Gastrocnemius medialis (tissue), 4 donors: ENCODE measurements at places on chromosomes 2 and 18. TPM values are rescaled to one million over a fixed set of nuclear protein-coding genes. Genes with fewer than 3 reads are reported as not detected.

- no peak for DNase-seq
- H3K27ac ChIP-seq: no peak overlapping the region
- no peak overlapping the region for H3K4me3 ChIP-seq
- H3K36me3 ChIP-seq: no peaks in the 10 kb centered on the region
- no peaks in the 10 kb centered on the region for H3K27me3 ChIP-seq
These were observed 61.5 kb downstream of the STPG4 start for GRCh38 chr2:47093626-47094025.

Gene MSTN
- 6.2 TPM for total RNA-seq

Gene RUFY4
- total RNA-seq: not detected

Gene PROKR1
- total RNA-seq: not detected

- DNase-seq: no peak
- no peak overlapping the region for H3K27ac ChIP-seq
- H3K4me1 ChIP-seq: peaks cover 24% of the 10 kb centered on the region
- no peaks in the 10 kb centered on the region for H3K27me3 ChIP-seq
These were observed 19.3 kb downstream of the GPD2 start for GRCh38 chr2:156455361-156455975.

GRCh38 chr2:134675314-134675713, 43.5 kb downstream of the TMEM163 start:
- no peak for DNase-seq
- H3K4me1 ChIP-seq: no peaks in the 10 kb centered on the region
- H3K27ac ChIP-seq: no peak overlapping the region
- no peaks in the 10 kb centered on the region for H3K27me3 ChIP-seq

GRCh38 chr18:49596687-49597086, 34.8 kb downstream of the LIPG start:
- H3K4me3 ChIP-seq: no peak overlapping the region
- no peak overlapping the region for H3K27ac ChIP-seq
- DNase-seq: no peak
- H3K4me1 ChIP-seq: no peaks in the 10 kb centered on the region

Gene GNAL
- 5.1 TPM for total RNA-seq

GRCh38 chr2:236256366-236256985, 7.7 kb downstream of the ASB18 start:
- H3K4me1 ChIP-seq: peaks cover 21% of the 10 kb centered on the region
- no peak for DNase-seq
- H3K36me3 ChIP-seq: no peaks in the 10 kb centered on the region
- no peak overlapping the region for H3K27ac ChIP-seq

Gene CIB4
- not detected for total RNA-seq

- H3K4me1 ChIP-seq: no peaks in the 10 kb centered on the region
- no peak overlapping the region for H3K4me3 ChIP-seq
- H3K27ac ChIP-seq: no peak overlapping the region
- no peak for DNase-seq
- H3K27me3 ChIP-seq: no peaks in the 10 kb centered on the region
These were observed 120.4 kb upstream of the KYNU start for GRCh38 chr2:142757111-142757510.

Gene FBLN7
- total RNA-seq: 3.3 TPM

DNA sequence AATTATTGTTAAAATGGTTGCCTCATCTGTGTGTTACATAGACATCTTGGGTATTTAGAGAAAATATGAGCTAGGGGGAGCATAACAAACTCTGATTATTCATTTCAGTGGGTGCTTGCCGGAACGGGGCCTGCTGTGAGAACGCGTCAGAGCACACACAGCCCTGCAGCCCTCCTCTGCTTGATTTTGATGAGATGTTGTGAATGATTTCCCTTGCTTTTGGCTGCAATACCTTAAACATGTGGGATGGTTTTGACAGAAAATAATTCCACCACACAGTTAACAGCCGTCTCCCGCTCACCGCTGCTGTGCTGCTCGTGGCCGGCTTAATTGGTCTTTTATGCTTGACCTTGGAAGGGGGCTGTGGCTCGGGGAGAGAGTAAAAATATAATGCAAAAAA, 49.9 kb upstream of the TXNDC2 start:
- no peak for DNase-seq
- H3K27ac ChIP-seq: peak overlapping the region; percentile 70
- H3K4me1 ChIP-seq: peaks cover 23% of the 10 kb centered on the region
- H3K36me3 ChIP-seq: no peaks in the 10 kb centered on the region

DNA sequence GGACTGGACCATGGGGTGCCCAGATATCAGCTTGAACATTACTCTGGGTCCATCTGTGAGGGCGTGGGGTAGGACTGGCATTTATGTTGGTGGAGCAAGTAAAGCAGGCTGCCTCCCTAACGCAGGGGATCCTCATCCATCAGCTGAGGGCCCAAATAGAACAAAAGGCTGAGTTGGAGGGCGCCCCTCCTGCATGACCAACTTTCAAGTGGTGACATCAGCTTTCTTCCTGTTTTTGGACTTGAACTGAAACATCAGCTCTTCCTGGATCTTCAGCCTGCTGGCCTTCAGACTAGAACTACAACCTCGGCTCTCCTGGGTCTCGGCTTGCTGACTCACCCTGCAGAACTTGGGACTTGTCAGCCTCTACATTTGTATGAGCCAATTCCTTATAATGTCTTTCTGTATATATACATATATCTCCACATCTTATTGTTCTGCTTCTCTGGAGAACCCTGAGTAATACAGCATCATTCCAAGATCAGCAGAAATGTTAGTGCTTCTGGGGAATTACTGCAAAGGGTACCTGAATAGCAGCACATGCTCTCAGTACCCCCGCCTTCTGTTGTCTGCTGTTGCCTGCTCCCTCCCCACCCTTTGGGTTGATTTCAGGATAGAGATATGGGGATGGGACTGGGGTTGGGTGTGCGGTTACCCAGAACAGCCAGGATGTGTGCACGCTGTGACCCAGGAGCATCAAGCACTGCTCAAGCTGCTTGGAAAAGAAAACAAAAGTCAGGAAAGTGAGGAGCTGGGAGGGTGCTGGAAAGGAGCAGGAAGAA, 20.0 kb downstream of the TMEM127 start:
- no peak overlapping the region for H3K4me3 ChIP-seq
- no peaks in the 10 kb centered on the region for H3K36me3 ChIP-seq
- peaks cover 77% of the 10 kb centered on the region for H3K4me1 ChIP-seq
- DNase-seq: no peak
- H3K27me3 ChIP-seq: no peaks in the 10 kb centered on the region

DNA sequence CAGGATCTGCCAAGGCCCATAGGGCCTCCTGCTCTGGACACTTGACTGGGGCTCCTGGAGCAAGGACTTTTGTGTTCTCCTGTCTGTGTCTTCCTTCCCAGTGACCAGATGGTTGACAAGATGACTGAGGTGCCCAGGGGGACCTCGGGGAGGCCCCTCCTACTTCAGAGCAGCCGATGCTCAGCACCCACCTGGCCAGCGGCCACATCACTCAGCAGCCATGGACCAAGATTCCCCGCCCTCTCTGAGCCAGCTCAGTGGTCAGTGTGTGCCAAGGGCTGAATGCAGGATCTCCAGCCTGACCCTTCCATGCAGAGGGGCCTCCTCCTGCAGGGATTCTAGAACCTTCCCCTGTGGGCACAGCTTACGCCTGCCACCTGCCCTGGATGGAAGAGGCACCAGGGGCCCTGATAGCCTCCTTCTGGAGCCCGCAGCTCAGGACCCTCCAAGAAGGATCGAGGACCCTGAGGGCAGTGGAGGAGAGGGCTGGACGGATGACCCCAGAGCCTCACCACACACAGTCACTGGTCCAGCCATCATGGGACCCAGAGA, 87.4 kb upstream of the GPC1 start:
- no peaks in the 10 kb centered on the region for H3K27me3 ChIP-seq
- no peak overlapping the region for H3K4me3 ChIP-seq
- no peaks in the 10 kb centered on the region for H3K36me3 ChIP-seq
- H3K27ac ChIP-seq: peak overlapping the region; percentile 51
- peaks cover 11% of the 10 kb centered on the region for H3K4me1 ChIP-seq

- no peaks in the 10 kb centered on the region for H3K36me3 ChIP-seq
- no peak overlapping the region for H3K4me3 ChIP-seq
- no peak overlapping the region for H3K27ac ChIP-seq
- no peaks in the 10 kb centered on the region for H3K27me3 ChIP-seq
- peaks cover 39% of the 10 kb centered on the region for H3K4me1 ChIP-seq
These were observed 37.4 kb downstream of the KLHL29 start for GRCh38 chr2:23422089-23423061.

DNA sequence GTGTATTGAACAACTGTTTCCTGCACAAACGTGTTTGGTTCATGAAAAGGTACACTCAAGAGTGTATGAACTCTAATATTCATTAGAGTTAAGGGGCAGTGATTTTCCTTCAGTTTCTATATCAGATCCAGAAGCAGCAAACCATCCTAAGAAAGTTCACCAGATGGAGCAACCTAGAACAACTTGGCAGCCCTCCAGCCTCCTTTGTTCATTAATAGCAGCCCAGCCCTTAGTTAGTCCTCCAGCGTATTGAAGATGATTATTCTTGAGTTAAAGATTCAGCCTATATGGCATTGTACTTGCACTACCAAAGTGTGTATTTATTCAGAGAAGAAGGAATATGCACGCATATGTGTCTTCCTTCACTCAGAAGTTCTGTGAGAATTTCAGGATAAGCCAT, 365.5 kb downstream of the SETBP1 start:
- no peaks in the 10 kb centered on the region for H3K4me1 ChIP-seq
- DNase-seq: no peak
- H3K4me3 ChIP-seq: no peak overlapping the region
- no peaks in the 10 kb centered on the region for H3K36me3 ChIP-seq
- H3K27ac ChIP-seq: no peak overlapping the region

GRCh38 chr2:59786684-59787083, 766.8 kb downstream of the BCL11A start:
- no peak for DNase-seq
- H3K36me3 ChIP-seq: no peaks in the 10 kb centered on the region
- no peak overlapping the region for H3K4me3 ChIP-seq
- no peak overlapping the region for H3K27ac ChIP-seq
- H3K27me3 ChIP-seq: no peaks in the 10 kb centered on the region

Gene CYP27A1
- total RNA-seq: 21.8 TPM

GRCh38 chr2:194054313-194054712, 1602.7 kb upstream of the SLC39A10 start:
- DNase-seq: no peak
- no peaks in the 10 kb centered on the region for H3K36me3 ChIP-seq
- H3K27me3 ChIP-seq: no peaks in the 10 kb centered on the region

GRCh38 chr2:1053786-1054185, 103.1 kb downstream of the SNTG2 start:
- H3K27me3 ChIP-seq: no peaks in the 10 kb centered on the region
- no peaks in the 10 kb centered on the region for H3K36me3 ChIP-seq
- no peaks in the 10 kb centered on the region for H3K4me1 ChIP-seq
- DNase-seq: no peak
- H3K4me3 ChIP-seq: no peak overlapping the region
- H3K27ac ChIP-seq: no peak overlapping the region

DNA sequence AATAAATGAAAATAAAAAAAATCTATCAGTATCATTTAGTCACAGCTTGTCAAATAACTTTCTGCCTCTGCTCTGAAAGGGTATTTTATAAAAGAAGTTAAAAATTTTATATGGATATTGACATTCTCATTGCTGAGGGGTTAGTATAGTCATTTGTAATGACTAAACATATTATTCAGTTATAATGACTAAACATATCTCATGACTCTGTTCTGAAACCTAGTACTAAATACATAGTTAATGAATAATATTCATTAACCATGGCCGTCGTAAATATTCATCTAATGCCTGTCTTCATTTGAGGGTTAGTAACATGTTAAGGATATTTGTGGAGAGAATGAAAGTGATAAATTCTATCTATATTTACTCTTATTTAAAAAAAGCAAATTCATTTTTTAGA, 69.1 kb upstream of the MAP4K3 start:
- no peak overlapping the region for H3K27ac ChIP-seq
- no peak for DNase-seq
- peaks cover 26% of the 10 kb centered on the region for H3K4me1 ChIP-seq
- H3K36me3 ChIP-seq: no peaks in the 10 kb centered on the region
- no peak overlapping the region for H3K4me3 ChIP-seq

GRCh38 chr18:68721681-68722583, 7.0 kb upstream of the TMX3 start:
- no peaks in the 10 kb centered on the region for H3K4me1 ChIP-seq
- no peak for DNase-seq
- H3K27ac ChIP-seq: no peak overlapping the region
